Astrocyte of the spinal cord (primary cell): ENCODE measurements at places on chromosomes 12 and 14.
A peak's percentile ranks its signal among the peaks of the same experiment; 100 is the strongest.

DNA sequence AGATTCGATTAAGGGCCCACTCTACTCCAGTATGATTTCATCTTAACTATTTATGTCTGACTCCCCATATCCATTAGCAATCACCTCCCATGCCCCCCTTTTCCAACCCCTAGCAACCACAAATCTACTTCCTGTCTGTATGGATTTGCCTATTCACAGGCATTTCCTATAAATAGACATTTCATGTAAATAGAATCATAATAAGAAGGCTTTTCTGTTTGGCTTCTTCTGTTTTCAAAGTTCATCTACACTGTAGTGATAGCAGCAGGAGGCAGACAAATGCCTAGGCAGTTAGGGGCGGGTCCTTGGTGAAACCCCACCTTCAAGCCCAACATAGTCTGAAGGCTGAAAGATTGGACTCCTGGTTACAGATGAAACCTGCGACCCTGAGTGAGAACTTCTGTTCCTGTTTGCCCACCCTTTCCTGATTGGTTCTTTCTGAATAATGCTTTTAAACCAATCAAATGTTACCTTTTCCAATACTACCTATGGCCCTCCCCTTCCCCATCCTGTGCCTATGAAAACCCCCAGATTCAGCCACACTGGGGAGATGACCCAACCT, 62.1 kb upstream of the HECTD1 start:
- DNase-seq, result no peak

- no peak for DNase-seq
Observed at GRCh38 chr14:89600950-89601826, 184.2 kb upstream of the FOXN3 start.

DNA sequence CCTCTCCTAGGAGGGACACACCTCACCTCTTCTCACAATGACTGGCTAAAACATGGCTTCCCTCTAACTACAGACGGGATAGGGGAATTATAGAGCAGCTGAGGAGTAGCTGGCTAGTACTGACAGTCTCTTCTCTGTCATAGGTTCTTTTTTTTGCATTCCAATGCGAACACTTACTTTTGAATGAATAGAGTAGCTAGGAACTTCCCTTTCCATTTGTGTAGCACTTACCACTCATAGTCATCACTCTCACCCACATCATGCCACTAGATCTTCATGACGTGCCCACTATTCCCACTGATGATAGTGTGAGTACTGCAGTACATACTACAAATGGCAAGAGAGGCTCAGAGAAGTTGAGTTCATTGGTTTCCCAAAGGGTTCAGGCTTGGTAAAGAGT, 143.9 kb upstream of the HIF1A start:
- no peak for DNase-seq

GRCh38 chr14:42190744-42191143, 584.1 kb downstream of the LRFN5 start:
- no peak for DNase-seq

DNA sequence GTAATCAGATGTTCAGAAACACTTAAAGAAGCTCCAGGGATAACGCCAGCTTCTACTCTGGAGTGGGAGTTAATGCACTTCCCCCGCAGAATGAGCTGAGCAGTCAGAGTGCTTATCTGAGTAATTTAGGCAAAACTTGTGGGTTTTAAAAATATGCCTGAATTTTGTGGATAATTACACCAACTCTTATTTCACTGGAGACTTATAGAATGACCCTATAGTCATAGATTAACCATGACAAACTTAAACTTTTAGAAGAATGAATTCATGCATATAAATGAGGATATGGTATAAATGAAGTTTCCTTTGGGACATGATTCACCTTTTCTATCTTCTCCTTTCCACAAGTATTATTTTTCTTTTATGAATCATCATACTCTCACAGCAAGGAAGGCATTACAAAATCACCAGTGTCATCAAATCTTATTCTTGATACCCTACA, 241.1 kb upstream of the FBXO33 start:
- DNase-seq, result peak; percentile 72

DNA sequence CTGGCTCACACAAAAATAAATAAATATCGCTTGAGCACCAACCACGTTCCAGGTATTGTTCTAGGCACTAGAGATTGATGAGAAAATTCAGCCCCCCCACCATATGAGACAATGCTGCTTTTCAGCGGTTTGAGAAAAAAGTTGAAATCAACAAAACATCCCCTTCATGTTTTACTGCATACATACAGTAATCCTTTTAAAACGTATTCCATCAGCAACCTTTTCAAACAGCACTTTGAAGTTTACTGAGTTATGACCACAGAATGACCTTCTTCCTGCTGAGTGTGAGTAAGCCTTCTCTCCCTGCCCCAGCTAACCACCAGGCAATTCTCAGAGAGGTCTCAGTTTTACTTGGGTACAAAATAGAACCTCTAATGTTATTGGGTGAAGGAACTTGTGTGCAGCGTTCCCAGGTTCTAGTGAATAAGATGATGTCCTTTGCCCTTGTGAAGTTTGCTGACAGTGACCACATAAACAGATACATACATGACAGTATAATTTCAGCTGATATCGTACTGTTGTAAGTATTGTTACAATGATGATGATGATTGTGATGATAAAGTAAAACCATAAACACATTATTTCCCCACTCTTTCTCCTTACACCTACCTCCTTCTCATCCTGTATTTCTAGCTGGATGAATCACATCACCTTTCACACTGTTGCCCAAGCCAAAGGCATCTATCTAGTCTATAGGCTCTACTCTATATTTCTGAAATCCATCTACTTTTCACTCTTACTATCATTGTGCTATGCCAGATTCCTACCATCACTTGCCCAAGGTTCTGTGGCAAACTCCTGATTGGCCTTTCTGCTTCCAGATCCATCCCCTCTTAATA, 124.4 kb upstream of the KRR1 start:
- DNase-seq, result peak; percentile 98

DNA sequence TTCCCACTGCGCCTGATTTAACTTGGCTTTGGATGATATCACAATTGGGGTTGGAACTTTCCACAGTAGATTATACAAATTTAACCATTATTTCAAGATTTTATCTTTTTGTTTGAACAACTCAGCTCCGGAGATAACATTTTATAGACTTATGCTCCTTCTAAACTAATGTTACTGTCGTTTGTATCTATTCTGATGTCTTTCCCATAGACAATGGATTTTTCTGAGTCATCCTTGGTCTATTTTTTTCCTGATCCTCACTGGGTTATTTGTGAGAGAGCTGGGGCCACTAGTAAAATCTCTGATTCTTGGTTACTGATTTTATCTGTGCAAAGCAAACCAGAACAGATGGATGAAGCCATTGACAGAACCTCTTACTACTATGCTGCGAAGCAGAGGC, 175.1 kb downstream of the SLC38A4 start:
- no peak for DNase-seq

GRCh38 chr14:77421201-77421600, 2.1 kb downstream of the NOXRED1 start:
- DNase-seq, result no peak

DNA sequence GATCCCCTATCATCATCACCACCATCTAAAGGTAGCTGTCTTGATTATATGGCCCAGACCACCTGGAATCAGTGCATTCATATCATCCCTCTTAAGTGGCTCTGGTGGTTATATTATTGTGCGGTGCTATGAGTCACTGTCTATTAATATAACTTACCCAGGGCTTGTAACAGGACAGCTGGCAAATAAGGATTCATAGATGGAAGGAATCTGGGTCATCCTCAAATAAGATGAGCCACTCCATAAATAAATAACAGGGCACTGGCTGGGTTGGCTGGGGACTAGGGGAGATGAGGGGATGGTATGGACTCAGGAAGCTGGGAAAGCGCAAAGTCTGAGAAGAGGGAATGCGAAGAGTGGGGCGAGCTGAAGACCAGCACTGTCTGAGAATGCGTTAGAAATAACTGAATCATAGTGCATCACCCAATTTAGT, 216.1 kb downstream of the NUAK1 start:
- DNase-seq, result peak; percentile 86

DNA sequence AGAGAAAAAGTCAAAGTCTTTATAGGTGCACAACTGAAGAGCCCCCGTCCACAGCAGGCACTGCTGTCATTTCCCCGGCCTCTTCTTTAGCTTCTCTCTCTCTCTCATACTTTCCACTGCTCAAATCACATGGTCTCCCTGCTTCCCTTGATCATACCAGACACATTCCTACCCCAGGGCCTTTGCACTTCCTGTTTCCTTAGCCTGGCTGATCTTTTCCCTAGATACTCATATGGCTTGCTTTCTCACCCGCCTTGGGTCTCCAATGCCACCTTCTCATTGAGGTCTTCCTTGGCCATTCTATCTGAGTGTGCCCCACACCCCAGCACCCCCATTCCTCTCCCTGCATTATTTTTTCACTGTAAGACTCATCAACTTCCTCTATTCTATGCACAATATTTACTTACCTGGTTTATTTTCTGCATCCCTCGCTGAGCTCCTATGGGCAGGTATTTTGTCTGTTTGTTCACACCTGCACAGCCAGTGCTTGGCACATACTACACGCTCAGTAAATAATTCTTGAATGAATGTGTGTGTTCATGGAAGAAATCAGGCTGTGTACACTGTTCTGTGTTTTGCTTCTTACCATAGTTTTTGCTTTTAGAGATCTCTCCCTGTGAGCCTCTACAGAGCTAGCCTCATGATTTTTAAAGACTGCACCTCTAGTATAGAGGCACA, 31.9 kb downstream of the SERPINA1 start:
- DNase-seq, result no peak

DNA sequence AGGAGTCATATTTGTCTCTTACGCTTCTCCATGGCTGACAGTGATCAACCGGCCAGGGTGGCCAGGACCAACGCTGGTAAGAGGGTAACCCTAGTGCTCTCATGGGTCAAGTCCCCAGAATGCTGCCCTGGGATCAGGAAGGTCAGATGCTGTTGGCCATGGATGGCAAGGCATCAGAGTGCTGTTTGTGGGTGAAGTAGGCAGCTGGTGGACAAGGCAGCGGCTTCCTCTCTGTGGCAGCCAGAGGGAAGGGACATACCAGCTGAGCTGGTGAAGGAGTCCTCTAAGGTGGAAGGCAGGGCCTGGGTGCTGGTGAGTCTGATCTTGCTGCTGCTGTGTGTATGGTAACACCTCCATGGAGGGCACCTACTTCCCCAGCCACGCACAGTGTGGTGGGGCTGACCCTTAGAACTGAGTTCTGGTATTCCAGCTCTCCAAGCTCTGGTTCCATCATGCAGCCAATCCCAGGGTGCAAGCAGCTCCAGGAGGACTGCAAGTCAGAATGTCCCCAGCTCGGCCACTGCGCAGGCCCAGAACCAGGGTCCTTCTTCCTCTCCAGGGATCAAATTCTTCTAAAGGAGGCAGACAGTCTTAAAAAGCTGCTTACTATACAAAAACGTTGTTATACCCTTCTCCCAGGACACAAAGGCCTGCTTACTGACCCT, 13.4 kb upstream of the SMOC1 start:
- no peak for DNase-seq

DNA sequence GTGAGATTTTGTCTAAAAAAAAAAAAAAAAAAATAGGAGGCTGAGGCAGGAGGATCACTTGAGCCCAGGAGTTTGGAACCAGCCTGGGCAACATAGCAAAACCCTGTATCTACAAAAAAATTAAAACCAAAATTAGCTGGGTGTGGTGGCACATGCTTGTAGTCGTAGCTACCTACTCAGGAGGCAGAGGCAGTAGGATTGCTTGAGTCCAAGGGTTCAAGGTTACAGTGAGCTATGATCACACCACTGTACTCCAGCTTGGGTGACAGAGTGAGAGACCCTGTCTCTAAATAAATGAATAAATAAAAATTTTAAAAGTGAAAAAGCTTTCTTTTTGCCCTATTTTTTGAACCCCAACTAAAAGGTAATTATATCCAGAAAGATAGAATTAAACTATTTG, 113.6 kb downstream of the PEBP1 start:
- no peak for DNase-seq

GRCh38 chr14:23629832-23630396, 6.2 kb upstream of the DHRS2 start:
- DNase-seq, result no peak

DNA sequence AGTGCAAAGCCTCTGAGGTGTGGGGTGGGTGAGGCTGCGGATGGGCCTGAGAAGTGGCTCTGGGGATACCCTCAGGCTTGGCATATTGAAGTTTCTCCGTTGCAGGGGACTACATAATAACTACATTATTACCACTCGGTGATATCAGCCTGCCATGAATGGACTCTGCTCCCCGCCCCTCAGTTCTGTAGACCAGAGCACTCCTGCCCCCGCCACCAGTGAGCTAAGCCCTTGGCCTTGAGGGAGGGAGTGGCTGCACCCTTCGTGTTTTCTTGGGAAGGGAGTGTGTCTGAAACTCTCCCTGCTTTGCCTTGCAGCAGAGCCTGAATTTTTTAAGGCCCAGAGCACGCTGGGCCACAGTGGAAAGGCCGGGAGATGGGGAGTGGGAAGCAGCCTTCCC, 1.7 kb downstream of the ORAI1 start:
- DNase-seq, result no peak

DNA sequence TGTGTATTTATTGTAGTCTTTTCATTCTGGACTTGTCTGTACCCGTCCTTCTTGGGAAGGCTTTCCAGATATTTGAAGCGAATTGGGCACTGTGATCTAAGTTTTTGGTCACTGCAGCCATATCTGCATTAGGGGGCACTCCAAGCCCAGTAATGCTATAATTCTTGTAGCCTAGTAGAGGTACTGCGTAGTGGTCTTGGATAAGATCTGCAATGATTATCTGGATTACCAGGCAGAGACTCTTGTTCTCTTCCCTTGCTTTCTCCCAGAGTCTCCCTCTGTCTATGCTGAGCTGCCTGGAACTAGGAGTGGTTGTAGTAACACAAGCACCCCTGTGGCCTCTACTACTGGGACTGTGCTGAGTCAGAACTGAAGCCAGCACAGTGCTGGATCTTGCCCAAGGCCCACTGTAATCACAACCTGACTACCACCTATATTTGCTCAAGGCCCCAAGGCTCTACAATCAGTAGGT, 30.0 kb downstream of the SLC38A2 start:
- peak; percentile 50 for DNase-seq

DNA sequence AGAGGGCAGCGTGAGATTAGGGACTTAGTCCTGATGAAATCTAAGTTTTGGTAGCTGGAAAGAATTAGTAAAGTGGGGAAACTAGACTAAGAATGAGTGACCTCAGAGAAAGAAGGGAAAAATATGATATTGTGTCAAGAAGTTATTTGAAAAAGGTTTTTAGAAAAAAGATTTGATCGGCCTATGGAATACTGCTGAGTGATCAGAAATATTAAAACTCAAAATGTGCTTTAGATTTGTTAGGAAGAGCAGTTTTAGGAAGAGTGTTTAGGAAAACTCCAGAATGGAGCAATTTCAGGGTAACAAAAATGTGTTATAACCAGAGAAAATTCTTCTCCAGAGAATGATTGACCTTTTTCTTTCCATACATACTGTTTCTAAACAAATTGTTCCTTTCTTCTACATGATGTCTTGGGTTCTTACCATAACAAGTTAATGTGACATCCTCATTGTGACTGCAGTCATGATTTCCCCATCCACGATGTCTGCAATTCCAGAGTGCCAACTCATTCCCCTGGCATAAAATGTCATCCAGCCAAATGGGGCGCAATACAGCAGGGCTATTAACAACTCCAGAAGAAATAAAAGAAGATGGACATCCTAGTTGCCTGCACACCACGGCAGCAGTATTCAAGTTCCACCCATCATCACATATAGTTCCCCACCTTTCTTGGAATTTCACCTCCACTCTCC, 11.8 kb downstream of the CD163L1 start:
- no peak for DNase-seq
